Activated T-cell treated with anti-CD3 and anti-CD28 coated beads for 1 hour (primary cell): ENCODE measurements at places on chromosomes 3 and 15.

- DNase-seq: no peak
These were observed 452 bp downstream of the BBX start for GRCh38 chr3:107523289-107523538.

- no peak for DNase-seq
These were observed 59.1 kb downstream of the AGBL1 start for GRCh38 chr15:86138798-86139197.

- no peak for DNase-seq
These were observed 158.8 kb downstream of the RORA start for GRCh38 chr15:61070111-61070901.

- no peak for DNase-seq
These were observed 6.6 kb upstream of the TRAK1 start for GRCh38 chr3:42084586-42084985.

GRCh38 chr3:124032311-124032880 lies 40.5 kb upstream of the ROPN1 start:
- no peak for DNase-seq

DNA sequence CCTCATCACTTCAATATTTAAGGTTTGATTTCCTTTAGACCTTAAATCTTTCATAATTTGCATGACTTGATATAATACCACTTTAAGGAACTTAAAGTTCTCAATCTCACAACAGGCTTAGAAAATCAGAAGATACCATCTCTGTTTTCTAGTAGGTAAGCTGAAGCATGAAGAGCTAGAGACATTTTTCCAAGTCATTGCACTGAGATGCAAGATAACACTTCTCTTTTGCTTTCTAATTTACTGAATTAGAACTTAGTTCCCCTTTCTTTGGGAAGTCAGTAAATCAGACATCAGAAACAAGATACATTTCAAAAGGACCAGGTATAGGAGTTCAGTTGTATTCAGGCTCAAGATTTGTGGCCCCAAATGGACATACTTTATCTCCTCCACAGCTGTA lies 79.7 kb downstream of the DZIP3 start:
- no peak for DNase-seq

DNA sequence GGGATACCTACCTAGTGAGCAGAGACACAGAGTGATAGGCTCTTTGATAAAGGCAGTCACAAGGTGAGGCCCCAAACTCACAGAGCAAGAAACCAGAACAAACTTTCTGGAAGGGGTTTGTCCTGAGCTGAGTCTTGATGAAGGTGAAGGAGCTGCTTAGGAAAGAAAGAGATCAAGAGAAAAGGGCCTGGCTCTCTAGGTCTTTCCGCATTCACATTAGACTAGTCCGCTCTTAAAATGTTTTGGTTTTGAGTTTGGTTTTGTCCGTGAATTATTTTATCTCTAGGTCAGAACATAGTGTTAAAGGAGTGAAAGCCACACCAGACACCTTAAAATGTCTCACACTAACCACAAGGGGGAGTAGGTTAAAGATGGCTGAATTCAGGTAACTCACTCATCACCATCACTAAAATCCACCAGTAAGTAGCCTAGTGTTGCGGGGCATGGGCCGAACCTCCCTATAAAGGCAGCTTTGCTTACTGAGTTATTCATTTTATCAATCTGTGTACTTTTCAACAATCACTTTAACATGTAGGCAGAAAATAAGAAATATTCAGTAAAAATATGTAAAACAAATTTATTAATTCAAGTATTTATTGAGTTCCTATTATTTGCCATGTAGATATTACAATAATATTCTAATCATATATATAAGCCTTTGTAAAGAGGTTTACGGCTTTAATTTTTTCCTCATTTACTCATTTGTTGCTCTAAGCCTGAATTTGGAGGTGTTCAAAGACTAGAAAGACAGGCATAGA lies 121.5 kb upstream of the TSC22D2 start:
- DNase-seq: no peak

DNA sequence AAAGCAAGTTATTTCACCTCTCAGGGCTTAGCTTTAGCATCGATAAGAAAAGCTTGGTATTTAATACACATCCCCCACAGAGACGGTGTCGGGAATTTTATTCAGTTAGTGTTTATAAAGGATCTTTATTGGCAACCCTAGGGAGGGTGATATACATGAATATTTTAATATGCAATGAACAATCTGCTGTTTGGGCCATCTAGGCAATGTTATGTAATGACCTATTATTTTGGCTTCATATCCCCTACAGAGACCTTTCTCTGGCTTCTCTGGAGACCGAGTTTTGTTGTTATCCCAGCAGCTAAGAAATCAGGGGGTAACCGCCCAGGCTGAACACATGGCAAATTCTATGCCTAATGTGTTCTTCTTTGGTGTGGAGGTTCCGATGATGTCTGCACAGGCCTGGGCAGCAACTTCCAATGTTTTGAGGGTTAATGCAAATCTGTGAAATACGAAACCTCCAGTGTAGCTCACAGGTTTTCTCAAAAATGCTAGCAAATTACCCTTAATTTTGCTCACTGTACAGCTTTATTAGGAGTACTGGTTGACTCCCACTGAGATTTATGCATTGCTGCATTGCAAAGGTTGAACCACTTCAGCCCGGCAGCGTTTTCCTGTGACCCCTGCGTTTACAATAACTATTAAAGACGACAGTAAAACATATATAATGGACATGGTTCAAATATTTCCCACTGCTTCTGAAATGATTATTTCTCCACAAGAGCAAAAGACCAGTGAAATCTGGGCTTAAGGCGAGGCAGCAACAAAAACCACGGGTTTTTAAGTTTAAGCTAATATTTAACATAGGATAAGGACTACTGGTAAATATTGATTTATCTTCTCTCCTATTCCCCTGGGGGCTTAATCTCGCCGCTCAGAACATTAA lies 298.3 kb upstream of the NR2E3 start:
- DNase-seq: no peak

DNA sequence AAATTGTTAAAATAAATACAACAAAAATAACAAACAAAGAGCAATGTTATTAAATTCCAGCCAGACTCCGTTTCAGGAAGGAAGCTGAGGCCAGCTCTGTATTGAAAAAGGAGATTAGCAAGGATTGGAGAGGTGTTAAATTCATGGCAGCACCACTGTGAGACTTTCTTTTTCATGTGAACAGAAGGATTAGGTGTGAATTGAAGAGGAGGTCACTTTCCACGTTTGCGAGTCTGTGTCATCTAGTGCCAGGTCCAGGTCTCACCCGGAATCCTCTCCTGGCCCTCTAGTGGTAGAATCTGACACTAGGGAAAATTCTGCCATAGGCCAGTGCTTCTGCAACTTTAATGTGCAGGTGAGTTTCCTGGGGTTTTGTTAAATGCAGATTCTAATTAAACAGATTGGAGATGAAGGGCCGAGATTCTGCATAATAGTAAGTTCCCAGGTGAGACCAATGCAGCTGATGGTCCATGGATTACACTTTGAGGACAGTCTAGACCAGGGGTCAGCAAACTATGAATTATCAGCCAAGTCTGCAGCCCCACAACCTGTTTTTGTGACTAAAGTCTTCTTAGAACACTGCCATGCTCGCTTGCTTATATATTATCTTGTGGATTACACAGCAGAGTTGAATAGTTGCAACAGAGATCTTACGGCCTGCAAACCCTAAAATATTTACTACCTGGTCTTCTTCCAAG lies 9.2 kb upstream of the SLC6A1 start:
- no peak for DNase-seq

DNA sequence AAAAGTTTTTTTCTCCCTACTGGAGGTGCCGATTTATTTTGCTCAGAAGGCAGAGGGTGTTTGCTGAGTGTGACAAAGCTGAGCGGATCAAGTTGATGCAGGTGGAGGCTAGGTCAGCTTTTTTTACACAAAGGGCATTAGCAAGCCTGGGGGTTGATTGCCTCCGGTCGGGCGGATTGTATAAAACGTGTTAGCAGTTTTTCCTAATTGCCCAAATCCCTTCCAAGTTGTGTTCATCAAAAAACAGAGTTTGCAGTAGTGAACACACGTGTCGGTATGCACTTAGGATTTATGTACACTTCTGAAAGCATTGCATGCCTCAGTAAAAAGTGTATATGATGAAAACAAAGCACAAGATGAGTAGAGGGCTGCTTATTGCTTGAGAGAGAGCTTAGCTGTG lies 2.6 kb downstream of the GPR160 start:
- DNase-seq: no peak

DNA sequence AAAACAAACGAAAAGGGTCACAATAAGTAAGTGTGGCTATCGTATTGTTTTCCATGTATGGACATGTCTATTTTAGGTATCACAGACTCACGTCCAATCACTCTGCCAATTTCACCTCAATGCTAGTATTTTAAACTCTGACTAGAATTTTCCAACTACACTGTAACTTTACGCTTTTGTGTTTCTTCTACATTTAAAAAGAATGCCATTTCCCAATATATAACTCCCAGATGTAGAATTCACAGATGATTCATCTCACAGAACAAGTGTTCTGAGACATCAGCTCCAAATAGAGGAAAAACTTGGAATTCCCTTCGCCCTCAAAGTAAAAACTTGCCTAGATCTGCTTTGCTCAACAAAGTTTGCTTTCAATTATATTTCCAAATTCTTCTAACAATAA lies 14.2 kb downstream of the LRIG1 start:
- DNase-seq: no peak

DNA sequence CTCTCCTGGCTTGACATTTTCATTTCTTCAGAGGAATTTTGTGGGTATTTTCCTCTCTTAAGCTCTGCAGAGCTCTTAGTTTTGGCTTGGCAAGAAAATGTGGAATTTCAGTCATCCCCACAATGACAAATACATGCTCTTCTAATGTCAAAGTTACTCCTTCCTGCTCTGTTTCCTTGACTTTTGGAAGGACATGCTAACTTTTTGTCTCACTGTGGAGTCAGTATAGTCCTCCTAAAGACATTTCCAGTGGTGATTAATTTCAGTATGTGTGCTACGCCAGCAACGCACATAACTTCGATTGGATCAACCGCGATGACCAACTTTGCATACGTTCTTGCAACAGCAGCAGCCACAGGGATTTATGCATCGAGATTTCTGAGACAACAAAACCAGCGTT lies 13.3 kb downstream of the EBLN2 start:
- DNase-seq: no peak

- no peak for DNase-seq
These were observed 3.8 kb upstream of the ADPRH start for GRCh38 chr3:119575507-119575906.

- DNase-seq: no peak
These were observed 1.2 kb downstream of the TF start for GRCh38 chr3:133747373-133747772.

DNA sequence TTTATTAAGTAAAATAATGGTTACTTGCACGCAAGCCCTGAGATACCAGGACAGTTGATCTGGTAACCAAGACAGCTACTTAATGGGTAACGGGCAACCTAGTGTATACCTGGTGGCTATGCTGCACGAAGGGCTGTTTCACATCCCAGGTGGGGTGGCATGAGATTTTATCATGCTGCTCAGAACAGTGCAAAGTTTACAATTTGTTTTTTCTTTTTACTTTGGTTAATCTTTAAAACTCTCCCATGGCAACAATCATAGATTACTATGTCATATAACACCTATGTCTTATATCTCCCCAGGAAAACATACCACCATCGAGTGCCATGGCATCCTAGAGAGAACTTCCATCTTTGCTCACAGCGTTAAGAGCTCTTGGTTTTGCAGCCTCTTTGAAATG lies 32.2 kb upstream of the SLC28A1 start:
- DNase-seq: no peak

- DNase-seq: no peak
These were observed 97.6 kb downstream of the FRMD4B start for GRCh38 chr3:69288161-69288895.

- DNase-seq: no peak
These were observed 22.0 kb downstream of the SST start for GRCh38 chr3:187648177-187648576.

GRCh38 chr15:66591322-66591862 lies 25.6 kb upstream of the LCTL start:
- no peak for DNase-seq

GRCh38 chr3:103085465-103085864 lies 650.6 kb downstream of the ZPLD1 start:
- no peak for DNase-seq

GRCh38 chr3:134239538-134239937 lies 11.1 kb downstream of the RYK start:
- no peak for DNase-seq

GRCh38 chr3:58035524-58036255 lies 27.5 kb downstream of the FLNB start:
- no peak for DNase-seq

- DNase-seq: no peak
These were observed 861.6 kb downstream of the ROBO1 start for GRCh38 chr3:78906245-78906644.

DNA sequence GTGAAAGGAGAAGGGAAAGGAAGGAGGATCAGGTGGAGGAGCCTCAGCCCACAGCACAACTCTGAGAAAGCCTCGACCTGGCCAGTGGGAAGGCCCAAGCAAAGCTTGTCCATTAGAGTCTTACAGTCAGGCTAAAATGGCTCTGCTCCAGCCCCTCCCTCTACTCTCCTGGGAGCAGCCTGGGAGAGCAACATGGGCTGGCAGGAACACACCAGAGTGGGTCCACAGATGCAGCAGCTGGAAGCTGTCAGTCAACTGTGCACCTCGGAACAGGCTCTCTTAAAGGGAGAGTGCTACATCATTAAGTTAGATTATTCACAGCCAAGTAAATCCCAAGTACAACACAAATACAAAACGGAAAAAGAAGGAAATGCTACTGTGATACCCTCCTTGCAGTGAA lies 98.0 kb upstream of the LIMD1 start:
- no peak for DNase-seq

GRCh38 chr15:52552303-52552702 lies 16.5 kb downstream of the ARPP19 start:
- no peak for DNase-seq

GRCh38 chr3:116841003-116841735 lies 131.6 kb downstream of the TUSC7 start:
- no peak for DNase-seq

GRCh38 chr15:31834654-31835053 lies 195.7 kb upstream of the CHRNA7 start:
- no peak for DNase-seq

GRCh38 chr15:65580287-65580686 lies 30.6 kb downstream of the INTS14 start:
- no peak for DNase-seq

DNA sequence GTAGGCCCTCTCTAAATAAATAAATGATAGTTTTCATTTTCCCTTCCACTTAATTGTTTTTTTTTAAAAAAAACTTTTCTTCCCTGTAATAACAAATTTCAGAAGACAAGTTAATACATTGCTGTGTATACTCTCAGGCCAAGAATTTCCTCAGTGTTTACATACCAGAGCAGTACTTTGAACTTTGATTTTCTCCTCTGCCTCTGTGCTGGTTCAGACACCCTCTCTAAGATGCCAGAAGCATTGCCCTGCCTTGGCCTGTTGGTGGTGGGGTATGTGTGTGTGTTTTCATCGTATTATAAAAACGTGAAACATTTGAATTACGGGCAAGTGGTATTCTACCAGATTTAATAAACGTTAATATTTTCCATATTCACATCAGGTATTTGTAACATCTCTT lies 70.1 kb downstream of the SMAD3 start:
- no peak for DNase-seq

DNA sequence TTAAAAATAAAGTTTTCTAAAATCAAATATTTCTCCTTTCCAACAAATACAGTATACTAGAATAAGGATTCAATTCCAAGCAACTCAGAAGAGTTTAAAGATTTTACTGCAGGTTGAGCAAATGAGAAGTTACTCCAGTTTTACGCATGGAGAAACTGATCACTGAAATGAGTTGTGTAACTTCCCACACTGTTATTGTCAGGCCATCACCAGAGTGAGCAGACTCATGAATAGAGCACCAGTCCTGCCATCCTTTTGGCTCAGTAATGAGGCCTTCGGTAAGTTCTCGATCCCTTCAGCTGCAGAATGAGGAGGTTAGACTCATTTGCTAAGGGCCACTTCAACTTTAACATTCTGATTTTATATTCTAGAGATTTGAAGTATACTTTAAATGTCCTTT lies 48.1 kb downstream of the OSBPL10 start:
- DNase-seq: no peak
